T-helper 2 cell treated with Interferon-gamma antibody and Interleukin-4, amounts not matched to agents 100 ng/mL and 5 ng/mL, for 36 hours (primary cell): ENCODE measurements at places on chromosomes 5 and 9. TPM values are rescaled to one million over a fixed set of nuclear protein-coding genes. Genes with fewer than 3 reads are reported as not detected.

Gene CENPK
- total RNA-seq: 87.3 and 90.2 TPM in 2 replicates

Gene CMYA5
- total RNA-seq: 0.14 and 0.30 TPM in 2 replicates

Gene SCAMP1
- 16.0 and 16.2 TPM in 2 replicates for total RNA-seq

Gene KCNMB1
- total RNA-seq: 0.05 TPM in 1 of 2 replicates, not detected in the other

Gene STXBP1
- total RNA-seq: 23.1 and 23.9 TPM in 2 replicates

Gene RNF183
- total RNA-seq: 0.45 TPM in 1 of 2 replicates, not detected in the other

Gene NDUFS6
- 35.3 and 39.2 TPM in 2 replicates for total RNA-seq

Gene F2RL2
- total RNA-seq: not detected in 2 replicates

Gene ST6GALNAC4
- total RNA-seq: 23.2 and 23.8 TPM in 2 replicates

Gene STPG3
- total RNA-seq: not detected in 2 replicates
